ENCODE measurements at places on chromosomes 12 and 14.

- no peak for DNase-seq
Observed at GRCh38 chr12:62436164-62436503, 30.5 kb upstream of the MON2 start.

DNA sequence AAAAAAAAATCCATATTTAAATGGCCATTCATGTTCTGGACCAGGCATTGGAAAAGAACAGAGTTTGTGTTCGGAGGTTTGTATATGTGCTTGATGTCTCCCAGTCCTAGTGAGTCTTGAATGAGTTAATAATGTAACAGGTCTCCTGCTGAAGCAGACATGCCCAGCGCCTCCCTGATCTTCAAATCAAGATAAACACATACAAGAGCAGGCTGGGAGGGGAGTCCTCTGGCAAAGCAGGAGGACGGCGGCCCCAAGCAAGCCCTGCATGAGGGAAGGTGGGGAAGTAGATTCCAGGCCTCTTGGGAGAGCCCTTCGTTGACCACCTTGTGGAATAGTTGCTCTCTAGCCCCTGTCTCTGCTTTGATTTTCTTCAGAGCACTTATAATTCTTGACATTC is 156.3 kb downstream of the ZFP36L1 start:
- DNase-seq, result no peak

- DNase-seq, result no peak
Observed at GRCh38 chr12:121753844-121754264, 39.6 kb downstream of the RHOF start.

- no peak for DNase-seq
Observed at GRCh38 chr14:22544881-22545420, 44.1 kb downstream of the DAD1 start.

DNA sequence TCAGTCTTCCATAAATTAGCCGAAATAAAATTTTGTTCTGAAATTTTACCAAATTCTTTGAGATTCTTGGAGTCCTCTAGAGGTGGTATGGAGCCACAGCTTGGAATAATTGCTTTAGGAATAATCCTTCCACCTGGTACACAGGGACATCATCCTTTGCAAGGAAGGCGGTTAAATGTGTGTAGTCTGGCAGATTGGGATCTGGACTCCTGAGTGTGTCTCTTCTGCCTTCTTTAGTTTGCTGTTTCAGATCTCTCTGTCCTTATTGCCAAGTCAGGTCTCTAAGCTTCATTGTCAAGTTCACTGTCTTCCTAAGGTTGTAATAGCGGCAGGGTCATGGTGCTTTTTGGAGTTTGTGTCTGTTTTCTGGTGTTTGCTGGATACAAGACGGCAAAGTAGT is 393.9 kb upstream of the RGS6 start:
- DNase-seq, result no peak

DNA sequence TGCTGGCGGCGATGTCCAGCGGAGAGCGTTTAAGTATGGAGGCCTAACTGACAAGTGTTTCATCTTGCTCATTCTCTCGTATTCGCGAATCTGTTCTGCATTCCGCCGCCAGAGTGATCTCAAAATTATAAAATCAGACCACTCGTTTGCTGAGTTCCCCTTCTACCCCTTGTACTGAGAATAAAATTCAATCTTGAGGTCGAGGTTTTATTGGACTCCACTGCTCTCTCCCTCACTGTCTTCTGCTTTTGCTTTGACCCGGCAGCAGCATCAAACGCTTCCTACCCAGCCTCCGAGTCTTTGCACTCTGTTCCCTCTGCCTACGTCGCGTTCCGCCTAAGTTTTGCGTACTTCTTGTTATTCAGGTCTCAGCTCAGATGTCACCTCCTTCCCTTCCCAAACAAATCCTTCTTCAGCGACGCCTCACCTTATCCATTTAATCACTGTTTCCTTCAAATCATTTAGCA is 462 bp downstream of the KNTC1 start:
- DNase-seq, result no peak

GRCh38 chr12:53056901-53057300 is 7.0 kb downstream of the TNS2 start:
- peak; percentile 31 for DNase-seq

GRCh38 chr12:131482686-131483085 is 228.2 kb upstream of the SFSWAP start:
- DNase-seq, result no peak

DNA sequence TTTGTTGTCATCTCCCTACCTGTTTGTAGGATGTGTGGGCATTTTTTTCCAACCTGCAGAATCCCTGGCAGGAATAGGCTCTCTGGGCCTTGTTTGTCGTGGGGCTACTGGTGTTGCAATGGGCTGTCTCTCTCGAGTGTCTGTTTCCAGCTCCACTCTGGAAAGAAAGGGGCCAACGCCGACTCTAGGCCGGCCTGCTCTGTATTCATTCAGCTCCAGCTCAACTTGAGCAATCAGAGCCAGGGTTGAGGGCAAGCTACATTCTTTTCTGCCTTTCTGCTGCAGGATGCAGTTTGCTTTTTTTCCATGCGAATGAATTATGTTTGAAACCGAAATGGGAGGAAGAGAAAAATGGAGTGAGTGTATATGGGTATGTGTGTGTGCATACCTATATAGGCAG is 2.3 kb downstream of the JDP2 start:
- DNase-seq, result no peak

GRCh38 chr12:6367969-6368892 is 7.1 kb downstream of the SCNN1A start:
- no peak for DNase-seq

GRCh38 chr12:8590842-8591545 is 21.7 kb downstream of the AICDA start:
- no peak for DNase-seq

DNA sequence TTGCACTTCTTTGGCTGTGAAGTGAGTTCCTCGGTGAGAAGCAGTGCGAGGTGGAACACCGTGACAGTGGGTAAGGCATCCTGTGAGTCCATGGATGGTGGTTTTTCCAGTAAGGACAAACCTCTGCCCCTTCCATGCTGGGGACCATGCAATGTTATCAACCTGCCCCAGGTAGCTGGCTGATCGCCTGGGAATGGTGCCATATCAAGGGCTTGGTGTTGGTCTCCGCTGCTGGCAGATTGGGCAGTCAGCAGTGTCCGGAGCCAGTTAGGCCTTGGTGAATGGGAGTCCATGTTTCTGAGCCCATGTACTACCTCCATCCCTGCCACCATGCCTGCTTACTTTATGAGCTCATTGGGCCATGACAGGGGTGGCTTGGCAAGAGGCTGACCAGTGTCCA is 114.7 kb upstream of the C14orf180 start:
- no peak for DNase-seq

GRCh38 chr12:54541751-54542290 is 7.6 kb upstream of the PDE1B start:
- DNase-seq, result no peak

Measured in left hindlimb (tissue), 1 donor.